ENCODE measurements at places on chromosomes 1 and 21.

- DNase-seq: no peak
These were observed 1.2 kb downstream of the SDHB start for GRCh38 chr1:17052641-17053040.

DNA sequence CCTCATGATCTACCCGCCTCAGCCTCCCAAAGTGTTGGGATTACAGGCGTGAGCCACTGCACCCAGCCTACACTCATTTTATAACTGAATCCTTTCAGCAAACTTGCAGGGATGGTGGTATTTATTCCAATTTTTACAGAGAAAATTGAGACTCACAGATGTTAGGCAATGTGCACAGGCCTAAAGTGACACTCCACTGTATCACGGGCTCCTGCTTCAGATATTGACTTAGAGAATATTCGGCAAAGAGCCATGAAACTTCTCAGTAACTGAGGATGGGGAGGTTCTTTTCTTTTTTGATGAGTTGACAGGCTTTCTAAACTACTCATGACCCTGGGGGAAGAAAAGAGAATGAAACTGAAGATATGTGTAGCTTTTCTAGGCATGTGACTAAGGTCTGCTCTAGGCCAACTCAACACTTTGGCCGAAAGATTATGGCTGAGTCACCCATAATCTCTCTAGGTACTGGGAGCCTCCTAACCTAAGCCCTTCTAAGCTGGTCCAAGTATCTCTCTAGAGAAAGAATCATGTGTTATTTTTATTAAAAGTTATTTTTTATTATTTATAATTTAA is 19.9 kb upstream of the PTCH2 start:
- no peak for DNase-seq

- DNase-seq: no peak
These were observed 53.1 kb upstream of the CTPS1 start for GRCh38 chr1:40926441-40926840.

DNA sequence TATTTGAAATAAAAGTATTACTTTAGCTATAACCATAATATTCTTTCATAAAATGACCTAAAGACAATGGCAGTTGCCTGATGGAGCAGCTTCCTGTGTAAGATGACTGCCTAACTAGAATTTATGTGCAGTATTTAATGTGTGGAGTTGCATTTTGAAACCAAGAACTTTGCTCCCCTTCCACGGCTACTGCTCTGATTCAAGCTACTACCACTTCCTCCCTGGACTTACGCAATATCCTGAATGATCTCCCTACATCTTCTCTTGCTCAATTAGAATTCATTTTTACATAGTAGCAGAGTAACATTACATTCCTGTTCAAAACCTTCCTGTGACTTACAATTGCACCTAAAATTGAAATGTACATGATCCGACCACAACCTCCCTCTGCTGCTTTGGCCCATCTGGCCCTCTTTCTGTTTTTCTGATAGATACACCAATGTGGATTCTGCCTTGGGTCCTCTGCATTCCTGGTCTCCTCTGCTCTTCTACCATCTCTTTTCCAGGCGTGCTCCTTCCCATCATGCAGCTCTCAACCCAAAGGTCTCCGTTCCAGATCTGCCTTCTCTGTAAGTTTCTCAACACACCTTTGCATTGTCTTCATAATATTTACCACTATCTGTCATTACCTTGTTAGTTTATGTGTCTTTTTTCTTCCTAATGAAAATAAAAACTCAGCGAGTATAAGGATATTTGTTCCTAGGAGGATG is 47.4 kb upstream of the USP25 start:
- DNase-seq: no peak

DNA sequence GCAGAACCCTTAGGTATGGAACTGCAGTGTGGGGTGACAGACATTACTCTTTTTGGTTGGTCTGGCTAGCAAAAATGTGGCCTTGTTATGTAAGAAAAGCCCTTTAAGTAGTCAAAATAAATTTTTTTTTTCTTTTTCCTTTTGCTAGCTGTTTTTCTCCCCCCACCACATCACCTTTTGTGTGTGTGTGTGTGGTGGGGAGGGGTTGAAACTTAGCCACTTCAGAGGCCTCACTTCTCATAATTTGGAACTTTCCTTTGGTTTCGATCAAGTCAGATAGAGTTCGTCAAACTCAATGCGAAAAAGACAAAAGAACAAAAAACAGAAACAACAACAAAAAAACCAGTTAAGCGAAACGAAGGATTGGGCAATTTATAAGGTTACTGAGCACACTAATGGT is 1.9 kb upstream of the PRMT2 start:
- no peak for DNase-seq

- DNase-seq: no peak
These were observed 657.4 kb downstream of the AJAP1 start for GRCh38 chr1:5311634-5312292.

GRCh38 chr1:197438010-197438790 is 170.1 kb downstream of the CRB1 start:
- DNase-seq: no peak

DNA sequence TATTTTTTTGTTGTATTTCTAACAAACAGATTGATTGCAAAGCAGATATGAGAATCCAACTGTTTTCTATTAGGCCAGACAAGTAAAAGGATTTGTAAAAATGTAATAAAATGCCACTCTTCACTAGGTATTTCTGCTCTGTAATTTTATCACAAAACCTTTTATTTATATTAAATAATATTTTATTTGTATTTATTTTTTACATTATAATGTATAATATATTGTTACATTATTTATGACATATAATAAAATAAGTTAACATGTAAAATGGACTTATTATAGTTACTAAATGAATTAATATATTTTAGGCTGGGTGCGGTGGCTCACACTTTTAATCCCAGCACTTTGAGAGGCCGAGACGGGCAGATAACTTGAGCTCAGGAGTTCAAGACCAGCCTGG is 12.7 kb upstream of the TNNI1 start:
- no peak for DNase-seq

GRCh38 chr1:39922251-39922688 is 20.6 kb upstream of the MYCL start:
- no peak for DNase-seq

All from NCI-H1694 treated with DMSO at 0.1 percent for 48 hours (cell line).